ENCODE measurements at places on chromosomes 5 and 9.
A peak's percentile ranks its signal among the peaks of the same experiment; 100 is the strongest.

DNA sequence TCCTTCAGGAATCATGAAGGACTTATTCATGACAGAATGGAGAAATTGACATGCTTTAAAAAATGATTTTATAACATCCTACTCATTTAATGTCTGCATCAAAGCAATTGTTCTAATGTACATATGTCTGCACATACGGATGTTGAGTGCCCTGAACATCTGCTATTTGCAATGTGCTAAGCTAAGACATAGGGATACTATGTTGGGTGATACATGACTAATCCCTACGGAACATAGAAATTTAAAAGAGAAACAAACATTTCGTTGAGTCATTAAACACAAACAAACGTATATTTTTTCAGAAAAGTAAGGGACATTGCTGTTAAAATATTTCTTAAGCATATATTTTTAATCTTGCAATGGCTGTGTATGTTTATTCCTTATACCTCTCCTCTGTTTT lies 686.5 kb upstream of the ADAMTS16 start:
- DNase-seq, result no peak

GRCh38 chr5:160479220-160479619 lies 57.6 kb downstream of the PTTG1 start:
- no peak for DNase-seq

- peak; percentile 55 for DNase-seq
Measured at GRCh38 chr9:95004411-95005277, 278.1 kb downstream of the AOPEP start.

DNA sequence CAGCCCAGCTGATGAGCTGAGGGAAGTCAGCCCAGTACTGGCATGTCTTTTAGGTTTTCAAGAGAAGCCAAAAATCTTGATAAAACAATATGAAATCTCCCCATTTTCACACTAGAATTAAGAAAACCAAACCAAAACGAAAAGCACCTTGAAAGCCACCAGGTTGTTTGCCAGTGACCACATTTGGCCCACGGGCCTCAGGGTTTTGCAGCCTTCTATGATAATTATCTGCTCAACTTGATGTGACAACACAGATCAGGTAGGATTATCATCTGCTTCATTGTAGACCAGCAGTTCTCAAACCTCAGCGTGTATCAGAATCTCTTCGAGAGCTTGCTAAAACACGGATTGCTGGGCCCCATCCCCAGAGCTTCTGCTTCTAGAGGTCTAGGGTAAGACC lies 101.4 kb downstream of the GALNT10 start:
- no peak for DNase-seq

DNA sequence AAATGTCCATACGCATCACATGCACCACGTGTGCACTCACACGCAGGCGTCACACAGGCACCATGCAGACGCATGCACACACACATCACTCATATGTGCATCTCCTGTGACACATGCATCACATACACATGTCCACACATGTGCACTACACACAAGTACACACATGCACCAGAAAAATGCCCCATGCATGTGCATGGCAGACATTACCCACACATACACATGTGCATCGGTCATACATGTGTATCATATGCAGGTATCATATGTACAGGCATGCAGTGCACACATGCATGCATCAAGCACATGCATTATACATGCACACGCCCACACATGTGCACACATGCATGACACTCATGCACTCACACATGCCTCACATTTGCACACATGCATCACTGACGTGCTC lies 26.1 kb downstream of the ADAMTS2 start:
- DNase-seq, result peak; percentile 17

DNA sequence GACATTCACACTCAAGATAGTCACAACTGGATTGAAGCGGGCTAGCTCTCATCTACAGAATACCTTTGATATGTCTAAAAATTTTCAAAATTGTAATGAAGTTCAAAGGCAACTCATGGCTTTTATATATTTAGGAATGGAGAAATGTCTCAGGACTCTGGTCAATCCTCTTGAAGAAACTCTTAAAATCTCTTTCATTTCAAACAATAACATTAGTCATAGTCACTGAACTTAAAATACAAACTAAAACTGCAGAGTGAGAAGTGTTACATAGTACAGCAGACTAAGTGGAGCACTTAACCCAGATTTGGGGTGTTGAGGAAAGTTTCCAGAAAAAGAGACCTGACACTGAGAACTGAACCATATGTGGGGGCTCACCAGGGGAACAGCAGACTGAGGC lies 20.7 kb downstream of the FANCC start:
- no peak for DNase-seq

DNA sequence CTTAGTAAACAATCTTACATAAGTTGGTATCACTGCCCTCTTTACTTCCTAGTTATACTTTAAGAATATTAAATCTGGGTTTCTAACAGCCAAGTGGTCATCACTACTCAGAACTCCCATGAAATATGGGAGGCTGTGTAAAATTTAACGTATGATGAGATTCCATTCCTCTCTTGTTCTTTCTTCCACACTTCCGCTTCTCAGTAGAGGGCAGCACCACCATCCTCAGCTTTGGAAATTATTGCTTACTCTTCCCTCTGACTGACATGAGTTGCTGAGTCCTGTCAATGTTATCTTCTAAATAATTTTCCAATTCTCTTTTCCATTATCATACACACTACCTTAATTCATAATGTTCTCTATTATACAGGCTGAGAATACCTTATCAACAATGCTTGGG lies 194.0 kb downstream of the RFX3 start:
- DNase-seq, result no peak

GRCh38 chr5:67896311-67896929 lies 319.1 kb upstream of the PIK3R1 start:
- no peak for DNase-seq

DNA sequence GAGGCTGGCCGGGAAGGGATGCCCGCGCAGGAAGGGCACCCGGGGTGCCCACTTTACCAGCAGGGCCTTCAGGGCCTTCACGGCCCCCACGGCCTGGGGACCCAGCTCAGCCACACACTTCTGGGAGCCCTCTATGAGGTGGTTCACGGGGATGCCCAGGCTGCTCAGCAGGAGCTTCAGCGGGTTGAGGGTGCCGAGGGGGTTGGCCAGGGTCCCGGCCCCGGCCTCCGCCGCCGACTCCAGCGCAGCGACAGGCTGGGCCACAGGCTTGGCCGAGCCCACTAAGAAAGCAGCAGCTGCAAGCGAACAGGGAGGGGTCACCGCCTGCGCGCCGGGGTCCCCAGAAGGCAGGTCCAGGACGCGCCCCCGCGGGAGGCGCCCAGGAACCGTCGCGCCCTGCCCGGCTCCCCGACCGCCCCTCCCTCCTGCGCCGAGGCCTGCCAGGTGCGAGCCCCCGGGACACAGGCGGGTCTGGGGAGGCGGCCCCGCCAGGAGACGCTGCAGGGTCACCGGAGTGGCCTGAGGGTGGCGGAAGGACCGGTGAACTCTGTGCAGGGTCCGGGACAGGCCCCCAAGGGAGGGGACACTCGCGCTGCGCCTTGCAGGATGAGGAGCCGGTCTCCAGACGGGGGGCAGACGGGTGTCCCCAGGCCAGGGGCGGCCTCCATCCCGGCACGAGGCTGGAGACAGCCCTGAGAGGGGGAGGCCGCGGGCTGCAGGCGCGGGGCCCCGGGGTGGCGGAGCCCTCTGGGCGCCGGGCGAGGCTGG lies 572 bp downstream of the SCGB3A1 start:
- DNase-seq, result no peak

DNA sequence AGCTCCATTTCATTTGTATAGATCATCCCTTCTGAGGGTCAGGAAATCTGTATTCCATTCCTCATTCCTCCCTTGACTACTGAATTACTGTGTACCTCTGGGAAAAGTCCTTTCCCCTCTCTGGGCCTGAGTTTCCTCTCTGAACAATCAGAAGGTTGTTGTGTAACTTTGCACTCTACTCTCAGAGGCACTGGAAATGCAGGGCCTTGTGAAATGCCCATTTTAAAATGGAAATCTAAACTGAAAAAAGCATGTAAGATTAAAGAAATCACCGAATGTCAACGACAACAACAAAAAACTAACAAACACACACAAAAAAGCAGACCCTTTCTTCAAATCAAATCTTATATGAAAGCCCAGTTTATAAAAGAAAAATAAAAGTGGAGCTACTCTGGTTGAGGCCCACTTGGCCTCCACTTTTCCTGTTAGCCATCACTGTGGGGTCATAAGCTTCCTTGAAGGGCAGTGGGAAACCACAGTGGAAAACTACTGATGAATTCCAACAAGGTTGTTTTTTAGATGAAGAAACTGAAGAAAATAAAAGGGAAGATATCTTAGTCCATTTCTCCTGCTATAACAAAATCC lies 21.6 kb upstream of the GRPEL2 start:
- no peak for DNase-seq

DNA sequence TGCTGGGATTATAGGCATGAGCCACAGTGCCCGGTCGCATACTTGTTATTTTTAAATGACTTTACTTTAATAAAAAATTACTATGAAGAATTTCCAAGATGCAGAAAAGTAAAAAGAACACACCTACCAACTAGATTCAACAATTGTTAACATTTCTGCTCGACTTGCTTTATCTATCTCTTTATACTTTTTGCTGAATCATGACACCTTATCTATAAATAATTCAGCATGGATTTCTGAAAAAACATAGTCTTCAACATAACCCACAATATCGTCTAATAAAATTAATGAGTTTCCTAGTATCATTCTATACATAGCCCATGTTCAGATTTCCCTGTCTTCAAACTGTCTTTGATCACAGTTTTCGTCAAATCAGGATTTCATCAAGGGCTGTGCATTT lies 25.9 kb downstream of the HMCN2 start:
- DNase-seq, result no peak

GRCh38 chr5:10283927-10284635 lies 23.6 kb downstream of the CMBL start:
- DNase-seq, result peak; percentile 84

- DNase-seq, result no peak
Measured at GRCh38 chr5:52760695-52761366, 26.9 kb upstream of the ITGA1 start.

GRCh38 chr5:174505621-174506020 lies 218.8 kb upstream of the MSX2 start:
- DNase-seq, result no peak

- no peak for DNase-seq
Measured at GRCh38 chr5:14445576-14446290, 135.9 kb upstream of the OTULINL start.

- DNase-seq, result no peak
Measured at GRCh38 chr5:181173027-181173419, 25.6 kb downstream of the OR2V2 start.

- no peak for DNase-seq
Measured at GRCh38 chr9:36158122-36158521, 11.1 kb upstream of the CCIN start.

GRCh38 chr9:9920425-9921060 lies 692.3 kb downstream of the PTPRD start:
- no peak for DNase-seq

DNA sequence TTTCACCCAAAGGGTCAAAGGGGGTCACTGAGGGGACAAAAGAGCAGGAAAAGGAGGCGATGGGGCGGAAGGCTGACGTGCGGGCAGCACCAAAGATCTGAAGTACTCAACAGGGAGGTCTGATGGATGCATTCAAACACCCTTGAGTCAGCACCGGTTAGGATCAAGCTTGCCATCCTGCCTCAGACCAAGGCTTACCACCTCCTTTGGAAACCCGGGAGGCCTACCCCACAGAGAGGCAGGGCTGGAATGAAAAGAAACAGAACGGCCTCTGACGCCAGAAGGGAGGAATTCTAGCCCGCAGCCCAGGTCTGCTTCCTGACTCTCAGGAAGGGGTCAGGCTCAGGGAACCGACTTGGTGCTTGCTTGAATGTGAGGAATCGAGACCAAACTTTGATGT lies 125.6 kb downstream of the PAPPA start:
- no peak for DNase-seq

DNA sequence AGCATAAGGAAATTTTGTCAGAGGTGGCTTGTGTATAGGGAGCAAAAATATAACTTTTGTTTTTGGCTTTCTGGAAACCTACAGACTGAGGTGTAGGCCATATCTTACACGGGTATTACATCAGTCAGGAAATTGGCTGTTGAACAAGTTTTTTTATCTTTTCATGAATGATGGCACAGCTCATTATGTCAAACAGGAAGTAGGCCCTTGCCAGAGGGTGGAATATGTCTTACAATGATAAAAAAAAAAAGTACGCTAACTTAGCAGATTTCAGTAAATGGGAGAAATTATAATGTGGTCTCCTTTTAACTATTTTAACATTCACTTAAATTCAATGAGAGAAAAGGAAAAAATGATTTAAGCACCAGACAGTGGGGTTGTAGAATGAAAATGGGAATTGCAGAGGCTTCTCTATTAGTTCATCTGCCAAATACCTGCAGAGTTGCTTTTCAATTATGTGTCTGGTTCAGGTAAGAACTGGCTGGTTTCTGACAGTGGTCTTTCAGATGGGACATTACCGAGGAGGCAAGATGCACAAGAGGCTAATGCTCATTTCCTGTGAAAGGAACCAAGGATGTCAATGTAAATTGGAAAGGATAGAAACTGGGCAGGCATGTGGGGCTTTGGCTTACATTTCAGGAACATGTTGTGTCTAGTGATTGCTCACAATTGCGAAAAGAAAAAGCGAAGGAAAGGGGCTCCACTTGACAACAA lies 169.9 kb downstream of the NNT start:
- DNase-seq, result peak; percentile 52

GRCh38 chr9:130172161-130172857 lies at the start of gene NCS1:
Gene NCS1 (plus strand): TSS chr9:130172404. CDS start chr9:130172664, 260 bp downstream.
- peak; percentile 92 for DNase-seq

DNA sequence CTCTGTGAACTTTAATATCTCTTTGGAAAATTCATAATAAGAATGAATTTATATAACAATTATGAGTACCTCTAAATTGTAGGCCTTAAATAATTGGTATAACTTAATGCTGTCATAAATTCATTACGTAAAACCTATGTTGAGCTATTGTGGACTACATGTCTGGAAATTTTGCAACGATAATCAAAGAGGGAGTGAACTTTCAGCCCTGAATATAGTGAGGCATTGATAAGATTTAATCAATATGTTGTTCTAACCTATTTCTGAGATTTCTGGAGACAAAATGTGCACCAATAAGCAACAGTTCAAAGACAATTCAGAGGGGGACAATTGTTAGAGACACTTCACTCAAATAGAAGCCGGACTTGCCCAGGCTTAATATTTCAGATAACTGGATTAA lies 499.4 kb downstream of the ELAVL2 start:
- no peak for DNase-seq

DNA sequence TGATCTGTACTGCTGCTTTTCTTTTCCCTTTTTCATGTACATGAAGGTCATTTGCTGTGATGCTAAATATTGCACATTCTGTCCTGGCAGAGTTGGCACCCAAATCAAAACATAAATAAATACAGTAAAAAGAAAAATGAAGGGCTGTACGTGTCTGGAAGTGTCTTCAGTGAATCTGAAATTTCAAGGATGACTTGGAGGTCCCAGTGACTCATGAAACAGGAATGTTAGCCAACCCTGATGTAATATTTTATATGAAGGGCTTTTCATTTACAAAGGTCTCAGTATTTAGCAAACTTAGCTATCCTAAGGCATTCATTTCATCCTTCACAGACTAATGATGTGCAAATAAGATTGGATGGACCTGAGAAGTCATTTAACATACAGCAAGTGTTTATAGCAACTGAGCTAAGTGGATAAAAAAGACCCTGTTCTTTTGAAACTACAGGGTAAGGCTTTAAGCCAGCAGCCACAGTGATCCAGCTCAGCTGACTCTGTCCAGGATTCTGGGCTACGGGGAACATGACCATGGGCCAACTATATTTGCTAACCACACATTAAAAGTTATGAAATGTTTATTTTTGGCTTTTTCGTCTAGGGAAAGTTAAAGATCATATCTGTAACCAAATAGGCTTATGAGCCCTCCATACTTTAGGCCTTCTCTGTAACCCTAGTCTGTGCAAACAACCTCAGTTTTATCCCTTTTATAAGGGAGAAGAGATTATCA lies 104.0 kb upstream of the DMRTA1 start:
- DNase-seq, result peak; percentile 42

GRCh38 chr5:179699616-179700237 lies 960 bp downstream of the CANX start:
- DNase-seq, result no peak
